ENCODE measurements at places on chromosomes 2 and 18. TPM values are rescaled to one million over a fixed set of nuclear protein-coding genes. Genes with fewer than 3 reads are reported as not detected.

INO80D gene
- total RNA-seq = 20.8 TPM

LRATD1 gene
- total RNA-seq = 0.67 TPM

WDFY1 gene
- total RNA-seq = 16.4 TPM

CFC1 gene
- not detected for total RNA-seq

MC4R gene
- not detected for total RNA-seq

SPIRE1 gene
- total RNA-seq = 87.1 TPM

SLC25A52 gene
- not detected for total RNA-seq

DSG1 gene
- total RNA-seq = 0.89 TPM

AQP12A gene
- not detected for total RNA-seq

SLC20A1 gene
- total RNA-seq = 26.1 TPM

COMMD1 gene
- 56.0 TPM for total RNA-seq

FAM98A gene
- 86.8 TPM for total RNA-seq

COPS7B gene
- total RNA-seq = 23.4 TPM

CYP26B1 gene
- total RNA-seq = 7.0 TPM

SF3B1 gene
- 144 TPM for total RNA-seq

SPR gene
- 35.4 TPM for total RNA-seq

GEN1 gene
- 2.7 TPM for total RNA-seq

LAMA3 gene
- total RNA-seq = 3.0 TPM

LYPD1 gene
- 3.3 TPM for total RNA-seq

GKN2 gene
- not detected for total RNA-seq

PLEKHA3 gene
- total RNA-seq = 44.3 TPM

HOXD8 gene
- total RNA-seq = 1.1 TPM

STPG4 gene
- not detected for total RNA-seq

CCDC74B gene
- total RNA-seq = 0.81 TPM

NFU1 gene
- total RNA-seq = 90.3 TPM

GAD1 gene
- 0.46 TPM for total RNA-seq

EML6 gene
- 0.83 TPM for total RNA-seq

RTP5 gene
- total RNA-seq = 0.08 TPM

HNMT gene
- 11.8 TPM for total RNA-seq

GRP gene
- not detected for total RNA-seq

PKDCC gene
- 74.7 TPM for total RNA-seq

CCL20 gene
- not detected for total RNA-seq

REL gene
- total RNA-seq = 5.7 TPM

MTIF2 gene
- 40.8 TPM for total RNA-seq

EGR4 gene
- not detected for total RNA-seq

CPLX4 gene
- total RNA-seq = not detected

DSC2 gene
- 26.7 TPM for total RNA-seq

PDE11A gene
- 0.54 TPM for total RNA-seq

SLC40A1 gene
- total RNA-seq = 30.3 TPM

MERTK gene
- total RNA-seq = 5.8 TPM

GLI2 gene
- 1.8 TPM for total RNA-seq

KANSL1L gene
- 25.9 TPM for total RNA-seq

CNTNAP5 gene
- not detected for total RNA-seq

CDH2 gene
- total RNA-seq = 367 TPM

AKAIN1 gene
- not detected for total RNA-seq

SDC1 gene
- 0.32 TPM for total RNA-seq

DLGAP1 gene
- 6.5 TPM for total RNA-seq

GPC1 gene
- total RNA-seq = 291 TPM

TMEM198 gene
- total RNA-seq = 1.8 TPM

IL1F10 gene
- total RNA-seq = not detected

FER1L5 gene
- total RNA-seq = 0.08 TPM

ACTG2 gene
- 3.9 TPM for total RNA-seq
